ENCODE measurements at places on chromosomes 4 and X.

- no peak for DNase-seq
Observed at GRCh38 chr4:74751856-74752255, 42.5 kb downstream of the BTC start.

DNA sequence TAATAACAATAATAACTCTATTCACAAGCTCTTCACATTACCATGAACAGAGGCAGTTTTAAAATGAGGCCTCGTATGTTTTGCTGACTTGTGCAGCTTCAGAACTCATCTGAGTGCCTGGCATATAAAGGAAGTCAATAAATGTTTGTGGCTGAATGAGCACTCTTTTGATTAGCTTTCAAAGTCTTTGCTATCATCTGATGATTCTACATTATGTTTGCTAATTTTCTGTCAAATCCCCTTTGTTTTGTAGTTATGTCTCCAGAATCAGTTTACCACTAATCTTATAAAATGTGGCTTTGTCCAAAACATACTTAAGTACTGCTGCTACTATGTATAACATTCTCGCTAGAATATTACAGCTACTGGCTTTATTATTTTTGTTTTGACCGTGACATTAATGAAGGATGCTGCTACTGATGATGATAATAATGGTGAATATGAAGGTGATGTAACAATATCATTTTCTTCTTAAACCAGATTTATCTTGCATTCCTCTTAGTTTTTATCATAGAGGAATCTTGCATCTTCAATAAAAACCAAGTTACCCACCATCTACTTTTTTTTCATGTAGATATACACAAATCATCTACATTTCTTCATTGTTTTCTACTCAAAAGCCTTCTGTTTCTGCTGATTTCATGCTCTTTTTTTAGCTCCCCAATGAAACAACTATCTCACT is 384.5 kb downstream of the NAF1 start:
- DNase-seq, result no peak

DNA sequence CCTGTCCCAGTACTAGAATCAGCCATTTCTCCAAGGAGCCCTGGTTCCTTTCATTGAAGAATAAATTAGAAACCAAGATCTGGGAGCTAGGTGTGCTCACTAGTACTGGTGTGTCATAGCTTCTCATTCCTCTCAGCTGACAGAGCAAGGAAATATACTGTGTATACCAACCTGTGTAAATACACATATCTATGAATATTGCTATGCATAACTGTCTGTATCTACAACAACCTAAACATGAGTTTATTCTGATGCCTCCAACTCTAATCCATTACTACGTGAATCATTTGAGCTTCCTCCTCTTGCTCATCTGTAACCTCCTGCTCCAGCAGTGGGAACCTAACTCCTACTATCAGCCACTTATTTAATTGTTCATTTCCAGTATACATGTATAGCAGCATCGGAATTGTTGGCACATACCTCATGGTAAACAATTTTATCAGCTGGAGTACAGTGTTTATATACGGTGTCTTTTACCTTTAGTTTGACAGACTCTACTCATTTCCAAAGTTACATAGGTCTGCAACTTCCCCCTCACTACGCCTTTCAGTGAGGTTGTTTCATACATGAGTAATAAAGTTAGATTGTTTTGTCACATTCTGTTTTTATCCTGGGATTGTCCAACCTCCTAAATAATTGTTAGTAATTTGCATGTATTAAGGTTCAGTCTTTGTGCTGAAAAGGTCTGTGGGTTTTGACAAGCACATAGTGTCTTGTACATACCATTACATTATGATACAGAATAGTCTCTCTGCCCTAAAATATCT is 7.1 kb upstream of the SCRG1 start:
- DNase-seq, result no peak

- DNase-seq, result no peak
Observed at GRCh38 chr4:74930162-74930561, 2.8 kb upstream of the PARM1 start.

- no peak for DNase-seq
Observed at GRCh38 chrX:46376246-46376885, 168.9 kb downstream of the ZNF674 start.

DNA sequence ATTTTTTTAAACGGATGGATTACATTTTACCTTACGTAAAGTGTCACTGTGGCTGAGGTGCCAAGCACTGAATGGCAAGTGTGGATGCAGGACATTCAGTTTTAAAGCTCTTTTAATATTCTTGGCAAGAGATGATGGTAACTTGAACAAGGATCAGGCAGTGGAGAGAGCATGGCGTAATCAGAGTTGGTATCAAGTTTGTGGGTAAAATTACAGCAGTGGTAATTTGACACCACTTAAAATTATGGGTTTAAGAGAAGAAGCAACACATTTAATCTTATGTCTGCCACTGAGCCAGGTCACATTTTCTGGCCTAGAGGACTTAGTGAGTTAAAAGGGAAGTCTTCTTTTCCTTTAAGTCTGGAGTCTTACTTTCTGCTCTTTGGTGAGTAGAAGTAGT is 100.5 kb downstream of the NAA11 start:
- no peak for DNase-seq

DNA sequence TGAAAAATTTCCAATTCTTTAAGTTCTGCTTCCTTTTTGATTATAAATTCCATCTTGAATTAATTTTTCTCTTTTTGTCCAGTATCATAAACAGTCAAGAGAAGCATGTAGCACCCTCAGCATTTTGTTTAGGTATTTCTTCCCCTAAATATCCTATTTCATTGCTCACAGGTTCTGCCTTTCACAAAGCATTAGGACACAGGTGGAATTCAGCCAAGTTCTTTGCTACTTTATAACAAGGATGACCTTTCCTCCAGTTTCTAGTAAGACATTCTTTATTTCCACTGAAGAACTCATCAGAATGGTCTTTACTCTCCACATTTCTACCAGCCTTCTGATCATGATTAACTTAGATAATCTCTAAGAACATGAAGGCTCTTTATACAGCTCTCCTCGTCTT is 7.4 kb downstream of the SLC9B1 start:
- DNase-seq, result no peak
